ENCODE measurements at places on chromosomes 2 and 18. TPM values are rescaled to one million over a fixed set of nuclear protein-coding genes. Genes with fewer than 3 reads are reported as not detected.

- DNase-seq: no peak
These were observed 149.5 kb upstream of the HDAC4 start for GRCh38 chr2:239550357-239550756.

DNA sequence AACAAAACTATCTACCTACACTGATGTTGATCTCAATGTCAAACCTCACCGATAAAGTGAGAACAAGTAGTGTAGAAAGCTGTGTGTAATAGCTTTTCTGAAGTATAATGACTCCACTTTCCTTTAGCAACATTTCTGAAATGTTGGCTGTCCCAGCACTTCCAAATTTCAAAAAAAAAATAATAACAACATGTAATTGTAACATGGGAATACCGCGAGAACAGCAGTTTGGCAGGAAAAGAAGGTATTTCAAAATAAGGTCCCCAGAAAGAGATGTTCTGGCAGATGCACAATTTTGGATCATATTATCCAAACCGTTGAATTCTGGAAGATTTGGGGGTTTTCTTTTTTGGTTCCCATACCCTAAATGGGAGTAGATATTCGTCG lies 352.0 kb downstream of the ARHGAP15 start:
- no peak for DNase-seq

DNA sequence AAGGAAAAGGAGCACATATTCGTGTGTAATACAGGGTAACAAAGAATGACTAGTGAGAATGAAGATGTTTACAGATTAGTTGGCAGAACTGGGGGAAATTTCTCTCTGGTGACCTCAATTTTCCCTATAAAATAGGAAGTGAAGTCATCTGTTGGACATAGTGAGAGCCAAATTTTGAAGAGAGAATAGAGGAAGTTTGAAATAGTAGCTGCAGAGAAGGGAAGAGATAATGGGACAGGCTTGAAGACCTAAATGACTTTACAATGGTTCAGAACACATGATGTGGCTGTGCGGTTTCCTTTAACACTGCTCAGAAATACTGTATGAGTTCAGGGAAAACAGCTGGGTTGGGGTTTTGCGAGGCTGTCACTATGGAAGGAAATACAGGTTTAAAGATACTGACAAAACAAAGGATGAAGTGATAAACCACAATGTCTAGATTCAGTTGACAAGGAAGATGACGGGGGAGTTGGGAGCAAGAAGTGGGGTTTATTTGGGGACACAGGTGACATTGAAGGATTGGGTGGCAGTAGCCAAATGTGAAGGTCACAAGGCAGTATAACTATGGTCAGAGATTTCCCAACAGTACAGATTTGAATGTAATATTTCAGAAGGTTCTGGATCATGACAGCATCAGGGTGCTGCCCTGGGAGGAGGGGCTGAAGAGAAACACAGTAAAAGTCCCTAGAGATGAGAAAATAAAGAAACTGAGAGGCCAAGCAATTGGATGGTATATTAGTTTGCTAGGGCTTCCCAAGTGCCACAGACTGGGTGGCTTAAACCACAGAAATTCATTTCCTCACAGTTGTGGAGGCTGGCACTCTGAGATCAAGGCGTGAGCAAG lies 82.6 kb upstream of the TANK start:
- peak; percentile 34 for DNase-seq

DNA sequence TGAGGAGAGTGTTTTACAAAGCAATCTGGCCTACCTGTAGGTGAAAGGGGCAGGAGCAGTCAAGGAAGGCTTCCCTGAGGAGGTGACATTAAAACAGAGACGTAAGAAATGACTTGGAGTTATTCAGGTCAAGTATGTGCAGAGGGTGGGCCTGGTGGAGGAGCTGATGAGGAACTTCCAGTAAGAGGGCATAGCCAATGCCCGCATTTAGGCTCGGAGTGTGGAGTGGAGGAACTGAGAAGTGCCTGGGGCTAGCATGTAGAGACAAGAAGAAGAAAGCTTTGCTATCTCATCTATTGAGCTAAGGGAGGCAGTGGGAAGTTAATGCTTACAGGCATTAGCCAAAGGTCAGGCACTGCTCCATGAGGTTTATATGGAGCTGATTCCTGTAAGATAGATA lies 312.2 kb downstream of the ZNF521 start:
- no peak for DNase-seq

- DNase-seq: no peak
These were observed 49.5 kb upstream of the ACAA2 start for GRCh38 chr18:49862656-49863385.

GRCh38 chr18:12597760-12598159 lies 60.1 kb downstream of the SPIRE1 start:
- peak; percentile 59 for DNase-seq

DNA sequence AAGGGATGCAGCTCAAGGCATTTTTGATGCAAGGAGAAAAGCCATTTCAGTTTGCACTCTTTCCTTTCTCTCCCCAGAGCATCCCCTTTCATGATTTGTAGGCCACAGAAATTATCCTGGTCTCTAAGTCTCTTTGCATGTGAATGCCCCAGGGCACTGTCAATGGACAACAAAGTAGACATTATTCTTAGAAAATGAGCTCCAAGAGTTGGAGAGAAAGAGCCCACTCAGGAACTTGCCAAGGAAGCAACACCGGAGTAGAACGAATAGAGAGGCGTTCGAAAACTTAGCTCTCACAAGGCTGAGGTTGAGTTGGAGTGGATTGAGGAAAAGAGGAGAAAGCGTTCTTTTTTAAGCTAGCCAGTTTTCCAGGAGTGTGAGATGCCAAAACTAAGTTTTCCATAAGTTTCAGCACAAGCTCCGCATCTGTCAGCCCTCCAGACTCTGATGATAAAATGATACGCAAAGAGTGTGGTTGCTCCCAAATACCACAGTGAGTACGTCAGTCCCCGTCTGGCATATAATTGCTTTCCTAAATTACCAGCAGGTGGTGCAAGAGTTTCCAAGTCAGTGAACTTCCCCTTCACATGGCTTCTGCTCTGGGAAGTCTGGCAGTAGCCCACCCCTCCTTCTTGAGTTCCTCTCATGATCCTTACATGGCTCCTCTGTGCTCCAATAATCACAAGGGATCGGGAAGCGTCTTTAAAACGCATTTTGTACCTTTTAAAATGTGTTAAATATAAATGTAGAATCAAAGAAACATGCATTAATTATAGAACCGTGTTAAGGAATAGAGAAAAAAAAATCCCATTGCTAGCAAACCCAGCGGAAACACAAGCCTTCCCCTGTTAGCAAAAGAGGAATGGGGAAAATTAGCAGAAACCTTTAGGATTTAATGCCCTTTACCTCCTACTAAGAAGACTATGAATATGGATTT lies 1060.6 kb upstream of the FANCL start:
- peak; percentile 83 for DNase-seq

DNA sequence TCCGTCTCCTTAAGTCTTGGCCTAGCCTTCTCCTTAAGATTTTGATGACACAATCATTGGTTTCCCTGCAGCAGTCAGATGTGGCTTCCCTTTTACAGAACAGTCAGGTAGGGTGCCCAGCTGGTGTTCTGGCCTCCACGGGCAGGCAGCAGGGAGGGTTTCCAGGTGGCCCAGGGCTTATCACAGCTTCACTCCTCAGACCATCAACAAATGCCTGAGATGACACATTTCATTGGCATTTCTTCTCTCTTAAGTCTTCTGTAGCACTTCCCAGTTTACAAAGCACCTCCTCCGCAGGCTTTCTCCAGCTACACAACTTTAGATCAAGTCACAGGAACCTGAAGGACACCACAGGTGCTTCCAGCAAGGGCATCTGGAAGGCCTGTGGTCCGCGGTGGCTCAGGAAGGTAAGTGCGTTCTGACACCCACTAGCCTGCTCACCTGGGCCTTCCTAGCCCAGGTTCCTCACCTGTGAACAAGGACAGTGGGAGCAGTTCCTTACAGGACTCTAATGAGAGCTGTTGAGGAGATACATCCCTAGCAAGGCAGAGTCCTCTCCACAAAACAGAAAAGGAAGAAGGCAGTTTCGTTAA lies 37.6 kb downstream of the PTPN18 start:
- peak; percentile 9 for DNase-seq

DNA sequence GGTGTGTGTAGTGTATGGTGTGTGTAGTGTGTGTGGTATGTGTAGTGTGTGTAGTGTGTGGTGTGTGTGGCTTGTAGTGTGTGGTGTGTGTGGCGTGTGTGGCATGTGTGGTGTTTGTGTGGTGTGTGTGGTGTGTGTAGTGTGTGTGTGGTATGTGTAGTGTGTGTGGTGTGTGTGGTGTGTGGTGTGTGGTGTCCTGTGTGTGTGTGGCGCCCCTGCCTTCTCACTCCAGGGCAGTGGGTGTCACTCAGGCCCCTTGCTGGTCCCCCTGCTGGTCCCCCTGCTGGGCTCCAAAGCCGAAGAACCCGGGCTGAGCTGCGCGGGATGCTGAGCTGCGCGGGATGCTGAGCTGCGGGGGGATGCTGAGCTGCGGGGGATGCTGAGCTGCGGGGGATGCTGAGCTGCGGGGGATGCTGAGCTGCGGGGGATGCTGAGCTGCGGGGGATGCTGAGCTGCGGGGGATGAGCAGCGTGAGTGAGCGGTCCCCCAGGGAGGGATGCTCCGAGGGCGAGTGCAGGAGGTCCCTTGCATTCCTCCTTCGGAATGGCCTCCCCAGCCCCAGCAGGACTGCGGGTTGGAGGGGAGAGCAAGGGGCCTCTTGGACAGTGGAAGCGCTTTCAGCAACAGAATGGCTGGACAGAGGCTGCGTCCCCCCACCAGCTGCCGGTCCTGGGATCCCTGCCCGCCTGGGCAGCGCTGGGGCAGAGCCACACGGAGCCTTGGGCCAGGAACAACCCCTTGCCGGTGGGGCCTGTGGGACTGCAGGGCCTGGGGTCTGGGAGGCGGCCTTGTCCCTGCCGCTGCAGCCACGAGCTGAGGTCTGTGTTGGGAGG lies 3.4 kb upstream of the RTP5 start:
- DNase-seq: no peak

- no peak for DNase-seq
These were observed 126.1 kb downstream of the RTN4 start for GRCh38 chr2:54924121-54924520.

- peak; percentile 36 for DNase-seq
These were observed 53.4 kb downstream of the CD28 start for GRCh38 chr2:203759690-203760365.

DNA sequence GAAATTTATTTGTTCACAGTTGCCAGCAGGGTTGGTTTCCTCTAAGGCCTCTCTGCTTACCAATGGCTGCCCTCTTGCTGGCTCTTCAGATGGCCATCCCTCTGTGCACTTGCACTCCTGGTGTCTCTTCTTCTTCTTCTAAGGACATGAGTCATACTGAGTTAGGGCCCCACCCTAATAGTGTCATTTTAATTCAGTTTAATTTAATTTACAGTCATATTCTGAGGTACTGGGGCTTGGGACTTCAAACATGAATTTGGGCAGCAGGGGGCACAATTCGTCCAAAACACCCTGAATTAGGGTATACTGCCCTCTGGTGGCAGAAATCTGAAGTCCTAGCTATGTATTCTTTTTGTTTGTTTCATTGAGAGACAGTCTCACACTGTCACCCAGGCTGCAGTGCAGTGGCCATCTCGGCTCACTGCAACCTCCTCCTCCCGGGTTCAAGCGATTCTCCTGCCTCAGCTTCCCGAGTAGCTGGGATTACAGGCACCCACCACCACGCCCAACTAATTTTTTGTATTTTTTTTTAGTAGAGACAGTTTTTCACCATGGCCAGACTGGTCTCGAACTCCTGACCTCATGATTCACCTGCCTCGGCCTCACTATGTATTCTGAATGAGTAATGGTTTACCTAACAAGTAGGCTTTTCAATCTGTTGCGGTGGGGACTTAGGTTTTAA lies 19.8 kb downstream of the SLC4A1AP start:
- peak; percentile 72 for DNase-seq

GTF2A1L gene
- 0.60 TPM for total RNA-seq

SNORC gene
- 0.25 TPM for total RNA-seq

LONRF2 gene
- 1.2 TPM for total RNA-seq

RNF144A gene
- total RNA-seq: 6.5 TPM

Data from H4 (cell line).